ENCODE measurements at places on chromosomes 2 and 18.
A peak's percentile ranks its signal among the peaks of the same experiment; 100 is the strongest.

- no peak for DNase-seq
These were observed 32.2 kb upstream of the GLI2 start for GRCh38 chr2:120703330-120703994.

DNA sequence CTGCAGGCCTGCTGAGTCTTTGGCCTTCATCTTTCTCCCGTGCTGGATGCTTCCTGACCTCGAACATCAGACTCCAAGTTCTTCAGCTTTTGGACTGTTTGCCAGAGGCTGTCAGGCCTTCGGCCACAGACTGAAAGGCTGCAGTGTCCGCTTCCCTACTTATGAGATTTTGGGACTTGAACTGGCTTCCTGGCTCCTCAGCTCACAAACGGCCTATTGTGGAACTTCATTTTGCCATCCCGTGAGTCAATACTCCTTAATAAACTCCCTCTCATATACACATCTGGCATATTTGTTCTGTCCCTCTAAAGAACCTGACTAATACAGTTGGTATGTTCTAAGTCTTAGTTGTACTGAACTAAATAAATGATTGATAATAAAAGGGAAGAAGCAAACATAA is 702.8 kb upstream of the LINC00305 start:
- DNase-seq: peak; percentile 25

DNA sequence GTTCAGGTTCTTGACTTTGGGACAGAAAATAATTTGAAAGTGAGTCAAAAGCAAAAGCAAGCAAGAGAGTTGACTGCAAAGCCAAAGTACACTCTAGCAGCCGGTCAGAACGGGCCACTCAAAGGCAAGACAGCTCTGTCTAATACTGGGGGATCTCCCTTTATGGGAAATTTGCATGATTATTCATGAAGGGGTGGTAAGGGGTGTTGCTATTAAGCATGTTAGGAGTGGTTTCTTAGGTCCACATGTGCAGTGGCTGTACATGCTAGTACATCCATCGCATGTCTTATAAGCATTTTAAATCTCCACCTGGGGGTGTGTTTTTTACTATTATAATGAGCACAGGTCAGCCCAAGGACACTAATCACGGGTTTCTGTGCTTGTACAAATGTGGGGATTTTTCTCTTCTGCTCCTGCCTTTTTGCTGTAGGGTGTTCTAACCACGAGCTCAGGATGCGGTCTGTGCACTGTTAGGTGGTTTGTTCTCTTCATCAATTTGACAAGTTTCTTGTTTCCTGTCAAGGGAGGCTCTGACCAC is 60.2 kb upstream of the SPP2 start:
- no peak for DNase-seq

DNA sequence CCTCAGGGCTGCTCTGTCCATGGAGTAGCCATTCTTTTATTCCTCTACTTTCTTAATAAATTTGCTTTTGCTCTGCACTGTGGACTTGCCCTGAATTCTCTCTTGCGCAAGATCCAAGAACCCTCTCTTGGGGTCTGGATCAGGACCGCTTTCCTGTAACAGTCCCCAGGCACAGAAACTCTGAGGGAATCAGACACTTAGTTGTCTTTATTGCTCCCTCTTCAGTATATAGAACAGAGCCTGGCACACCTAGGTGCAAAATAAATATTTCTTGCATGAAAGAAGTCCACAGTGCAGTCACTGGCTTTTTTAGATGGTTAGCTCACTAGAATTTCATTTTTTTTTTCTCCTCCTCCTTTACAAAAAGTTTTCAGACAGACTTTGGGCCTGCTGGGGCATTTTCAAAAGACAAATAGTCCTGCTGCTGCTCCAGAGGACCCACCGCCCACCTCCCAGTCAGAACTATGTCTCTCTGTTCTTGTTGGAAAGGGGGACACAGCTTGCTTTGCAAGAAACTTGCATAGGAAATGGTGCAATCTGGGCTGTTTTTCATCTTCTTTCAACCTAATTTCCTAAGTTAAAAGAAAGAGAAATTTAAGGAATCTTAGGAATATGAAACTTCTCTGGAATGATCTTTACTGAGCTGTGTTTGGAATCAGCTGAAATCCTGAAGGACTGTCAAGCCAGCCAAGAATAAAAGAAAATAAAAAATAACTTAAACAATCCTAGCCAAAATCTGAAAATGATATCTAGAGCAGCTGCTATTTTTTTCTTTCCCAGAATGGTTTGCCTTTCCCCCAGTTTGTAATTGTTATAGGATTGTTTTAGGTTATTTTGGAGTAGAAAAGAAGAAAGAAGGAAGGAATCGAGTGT is 31.7 kb upstream of the MAP4K3 start:
- peak; percentile 34 for DNase-seq

DNA sequence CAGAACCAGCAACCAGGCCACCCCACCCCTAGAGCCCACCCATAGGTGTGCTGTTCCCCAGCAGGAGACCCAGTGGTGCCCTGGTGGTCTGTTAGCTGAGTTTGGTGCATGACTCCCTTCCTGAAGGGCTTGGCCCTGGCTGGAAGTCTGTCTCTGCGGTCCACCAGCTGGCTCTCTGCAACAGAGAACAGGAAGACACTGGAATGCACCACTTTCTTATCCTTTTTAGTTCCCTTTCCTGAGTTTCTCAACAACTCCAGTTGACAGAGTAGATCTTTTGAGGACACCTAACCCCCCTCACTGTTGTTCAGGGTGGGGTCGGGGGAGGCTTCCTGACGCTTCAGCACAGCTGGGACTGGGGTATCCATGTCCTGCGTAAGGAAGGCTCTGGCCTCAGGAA is 11.9 kb upstream of the RPL37A start:
- DNase-seq: no peak

DNA sequence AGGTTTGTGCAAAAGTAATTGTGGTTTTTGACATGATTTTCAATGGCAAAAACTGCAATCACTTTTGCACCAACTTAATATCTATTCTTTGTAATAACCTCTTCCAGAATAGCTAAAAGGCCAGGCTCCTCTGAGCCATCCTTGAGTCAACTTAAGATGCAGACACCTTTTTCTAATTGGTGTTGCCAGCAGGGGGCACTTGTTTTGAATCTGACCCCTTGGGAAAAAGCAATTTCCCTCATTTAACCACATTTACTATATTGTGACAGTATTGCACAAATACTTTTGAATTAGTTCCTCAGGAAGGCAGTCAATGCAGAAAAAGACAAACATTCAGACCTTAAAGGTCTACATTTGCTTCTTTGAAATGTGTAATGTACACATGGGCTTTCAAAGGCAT is 78.6 kb upstream of the GALNT5 start:
- DNase-seq: no peak

GRCh38 chr2:72619626-72620025 is 206.2 kb downstream of the EXOC6B start:
- no peak for DNase-seq

DNA sequence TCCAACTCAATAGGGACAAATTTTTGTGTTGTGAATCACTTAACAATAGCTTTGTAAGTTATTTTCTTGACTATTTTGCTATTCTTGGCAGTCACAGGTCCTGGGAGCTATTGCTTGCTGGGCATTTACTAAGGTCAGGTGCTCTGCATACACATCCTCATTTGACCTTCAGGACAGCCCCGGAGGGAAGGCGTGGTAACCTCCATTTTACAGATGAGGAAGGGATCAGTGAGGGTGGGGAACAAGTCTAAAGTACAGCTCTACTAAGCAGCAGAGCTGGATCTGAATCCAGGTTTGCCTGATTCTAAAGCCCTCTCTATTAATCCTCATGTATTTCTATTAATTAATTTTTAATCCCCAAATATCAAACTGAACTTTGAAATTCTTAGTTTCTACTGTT is 58.8 kb downstream of the PTPN2 start:
- no peak for DNase-seq

- DNase-seq: no peak
These were observed 758.1 kb upstream of the ACVR2A start for GRCh38 chr2:147086715-147087114.

DNA sequence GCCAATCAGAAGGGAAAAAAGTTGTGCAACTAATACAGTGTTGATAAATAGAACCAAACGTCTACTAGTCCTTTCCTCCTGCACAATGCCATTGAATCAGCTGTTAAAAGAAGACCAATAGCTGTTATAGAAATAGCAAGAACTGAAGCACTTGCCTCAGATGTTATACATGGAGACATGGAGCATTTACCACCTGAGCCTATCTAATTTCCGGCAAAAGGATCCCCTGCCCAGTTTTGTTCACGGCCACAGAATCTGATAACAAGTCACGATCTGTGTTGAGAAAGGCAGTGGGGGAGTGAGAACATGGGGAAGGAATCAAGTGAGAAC is 285.4 kb downstream of the ZEB2 start:
- DNase-seq: no peak

GRCh38 chr18:63646936-63647335 is 2.9 kb upstream of the SERPINB4 start:
- no peak for DNase-seq

- DNase-seq: no peak
These were observed 34.5 kb upstream of the AFF3 start for GRCh38 chr2:100176925-100177324.

DNA sequence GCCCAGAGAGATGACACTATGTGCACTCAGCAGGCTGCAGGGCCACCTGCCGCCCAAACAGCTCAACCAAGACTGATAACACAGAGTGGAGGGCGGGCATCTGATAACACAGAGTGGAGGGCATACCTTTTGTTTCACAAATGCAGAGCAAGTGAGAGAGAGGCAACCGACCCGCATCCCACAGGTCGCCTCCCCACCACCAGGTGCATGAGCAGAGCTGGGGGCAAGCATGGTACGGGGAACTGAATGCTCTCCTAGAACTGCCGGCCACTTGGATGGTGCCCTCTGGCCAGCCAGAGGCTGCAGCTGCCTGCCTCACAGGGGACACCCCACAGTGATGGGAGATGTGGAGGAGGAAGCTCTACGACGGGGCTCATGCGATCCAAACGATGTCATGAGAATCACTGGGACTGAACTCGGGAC is 49.5 kb downstream of the ANO7 start:
- no peak for DNase-seq

DNA sequence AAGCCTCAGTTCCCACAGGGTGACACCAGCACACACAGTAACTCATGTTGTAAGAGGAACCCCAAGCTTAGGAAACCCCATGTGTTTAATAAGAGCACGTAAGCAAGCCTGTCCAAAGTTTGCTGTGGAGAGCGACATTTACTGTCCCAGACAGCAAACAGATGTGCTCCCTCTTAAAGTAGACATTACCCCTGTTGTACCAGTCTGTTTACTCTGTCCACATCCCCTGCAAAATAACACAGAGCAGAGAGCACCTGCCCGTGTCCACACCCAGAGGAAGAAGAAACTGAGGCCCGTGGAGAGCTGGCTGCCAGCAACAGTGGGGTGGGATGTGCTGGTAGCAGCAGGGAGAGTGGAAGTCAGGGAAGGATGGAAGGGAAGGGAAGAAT is 243.5 kb downstream of the GBX2 start:
- no peak for DNase-seq

DNA sequence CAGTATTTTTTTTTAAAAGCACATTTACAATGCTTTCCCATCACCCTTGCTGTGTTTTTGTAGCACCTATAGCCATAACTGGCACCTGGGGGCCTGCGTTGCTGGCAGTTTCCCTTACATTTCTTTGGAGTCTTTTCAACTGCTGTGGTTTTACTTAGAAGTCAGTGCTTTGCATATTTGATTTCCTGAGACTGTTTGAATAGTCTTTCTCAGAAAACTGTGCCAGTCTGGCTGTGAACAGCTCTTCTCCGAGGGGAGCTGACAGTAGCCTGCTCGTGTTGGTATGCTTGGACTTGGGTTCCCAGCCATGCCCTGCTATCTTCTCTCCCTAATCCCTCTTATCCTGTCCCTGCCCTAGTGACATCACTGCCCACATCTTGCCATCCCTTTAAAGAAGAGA is 81.5 kb downstream of the DPP4 start:
- DNase-seq: no peak

GRCh38 chr2:77005522-77005921 is 516.7 kb downstream of the LRRTM4 start:
- no peak for DNase-seq

GRCh38 chr2:134122610-134123009 is 131.3 kb upstream of the MGAT5 start:
- DNase-seq: no peak

GRCh38 chr18:68608851-68609490 is 105.9 kb downstream of the TMX3 start:
- DNase-seq: no peak

DNA sequence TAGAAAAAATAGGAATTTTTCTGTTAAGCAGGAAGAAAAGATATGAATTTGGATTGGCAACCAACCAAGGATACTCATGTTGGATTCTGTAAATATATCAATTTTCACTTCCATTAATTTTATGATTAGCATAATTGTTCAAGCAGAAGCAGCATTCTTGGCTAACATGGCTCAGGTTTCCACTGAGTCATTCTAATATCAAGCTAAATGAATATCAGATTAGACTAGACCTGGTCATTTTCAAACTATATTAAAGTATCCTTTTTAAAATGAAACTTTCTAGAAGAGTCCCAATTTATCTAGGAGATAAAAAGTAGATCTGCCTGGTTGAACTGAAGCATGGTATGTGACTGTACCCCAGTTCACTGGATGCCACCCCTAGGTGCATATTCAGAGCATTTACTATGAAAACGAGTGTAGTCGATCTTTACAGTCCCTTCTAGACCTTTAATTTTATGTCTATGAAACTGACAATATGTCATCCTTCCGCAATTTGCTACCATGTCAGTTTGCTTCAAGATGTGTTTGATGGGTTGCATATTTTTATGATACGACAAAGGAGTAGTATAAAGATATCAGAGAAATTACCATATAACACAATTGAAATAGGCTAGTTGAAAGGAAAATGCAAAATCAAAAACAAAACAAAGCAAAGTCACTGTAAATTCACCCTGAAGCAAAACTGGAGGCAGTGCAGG is 704.9 kb downstream of the ERBB4 start:
- DNase-seq: no peak

GRCh38 chr18:33232318-33232626 is 208.2 kb downstream of the CCDC178 start:
- DNase-seq: no peak

GRCh38 chr2:44542520-44542919 is 180.8 kb downstream of the CAMKMT start:
- DNase-seq: no peak

DNA sequence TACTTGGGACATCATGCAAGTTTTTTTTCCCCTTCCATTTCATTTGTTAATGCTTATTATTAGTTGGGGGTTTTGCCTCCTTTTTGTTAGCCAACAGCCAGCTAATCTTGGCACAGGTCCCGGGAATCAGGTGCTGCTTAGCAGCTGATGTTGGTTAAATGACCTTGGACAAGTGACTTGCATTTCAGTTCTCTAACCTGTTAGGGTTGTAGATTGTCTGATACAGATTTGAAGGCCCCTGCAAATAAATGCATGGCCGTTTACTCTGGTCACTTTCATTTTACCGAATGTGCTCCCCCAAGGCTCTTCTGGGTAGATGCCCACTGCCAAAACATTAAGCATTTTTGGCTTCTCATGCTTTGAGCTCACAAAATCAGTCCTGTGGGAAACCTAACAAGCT is 120.9 kb downstream of the SPTBN1 start:
- DNase-seq: no peak

DNA sequence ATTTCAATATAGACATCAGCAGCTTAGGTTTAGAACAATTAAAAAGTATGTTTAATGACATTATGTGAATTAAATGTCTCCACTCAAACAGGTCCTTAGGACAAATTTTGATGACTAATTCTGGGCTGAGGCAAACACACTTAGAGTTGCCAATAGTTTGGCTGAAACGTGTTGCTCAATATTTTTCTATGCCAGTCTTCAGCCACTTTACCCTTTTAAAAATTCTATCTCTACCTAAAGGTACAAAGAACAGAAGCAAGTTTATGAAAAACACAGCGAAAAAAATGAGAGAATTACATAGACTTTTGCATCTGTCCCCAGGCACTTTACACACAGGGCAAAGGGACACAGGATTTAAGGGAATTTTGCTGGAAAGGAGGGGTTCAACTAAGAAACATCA is 4.5 kb downstream of the IDH1 start:
- DNase-seq: no peak
